H9 (cell line): ENCODE measurements at places on chromosomes 4 and X.
A peak's percentile ranks its signal among the peaks of the same experiment; 100 is the strongest.

GRCh38 chr4:101621120-101621519, 169.4 kb upstream of the BANK1 start:
- H3K4me1 ChIP-seq: no peaks in the 10 kb centered on the region
- DNase-seq: no peak
- H3K27ac ChIP-seq: no peak overlapping the region
- H3K27me3 ChIP-seq: no peaks in the 10 kb centered on the region
- H3K4me3 ChIP-seq: no peak overlapping the region

- H3K27ac ChIP-seq: no peak overlapping the region
- H3K4me3 ChIP-seq: peak overlapping the region; percentile 78
- H3K4me1 ChIP-seq: no peaks in the 10 kb centered on the region; the same call in 1 of the 2 replicates
- no peaks in the 10 kb centered on the region for H3K36me3 ChIP-seq
- peaks cover 40% of the 10 kb centered on the region; the same call in 1 of the 2 replicates for H3K27me3 ChIP-seq
- peak; percentile 46 for DNase-seq
These were observed 3.1 kb downstream of the MAMLD1 start for GRCh38 chrX:150365990-150366911.

DNA sequence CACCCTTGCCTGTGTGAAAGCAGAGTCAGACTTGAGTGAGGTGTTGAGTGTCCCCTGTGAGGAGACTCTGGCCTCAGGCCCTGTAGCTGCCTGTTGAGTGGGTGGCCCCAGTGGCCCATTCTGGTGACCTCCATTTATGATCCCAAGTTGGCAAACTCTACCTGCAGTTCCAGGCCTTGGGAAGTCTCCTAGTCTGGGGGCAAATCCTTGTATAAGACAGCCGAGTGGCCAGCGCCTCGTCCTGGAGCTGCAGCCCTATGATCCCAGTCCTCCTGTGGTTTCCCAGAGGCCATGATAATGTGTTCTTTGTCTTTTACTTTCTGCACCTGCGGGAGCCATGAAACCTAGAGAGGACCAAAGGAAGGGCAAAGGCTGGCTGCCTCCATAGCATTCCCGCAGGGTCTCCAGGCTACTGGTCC, 58.7 kb downstream of the NBDY start:
- DNase-seq: no peak
- peaks cover 51% of the 10 kb centered on the region for H3K36me3 ChIP-seq
- H3K27ac ChIP-seq: no peak overlapping the region
- H3K4me3 ChIP-seq: no peak overlapping the region
- H3K27me3 ChIP-seq: no peaks in the 10 kb centered on the region

DNA sequence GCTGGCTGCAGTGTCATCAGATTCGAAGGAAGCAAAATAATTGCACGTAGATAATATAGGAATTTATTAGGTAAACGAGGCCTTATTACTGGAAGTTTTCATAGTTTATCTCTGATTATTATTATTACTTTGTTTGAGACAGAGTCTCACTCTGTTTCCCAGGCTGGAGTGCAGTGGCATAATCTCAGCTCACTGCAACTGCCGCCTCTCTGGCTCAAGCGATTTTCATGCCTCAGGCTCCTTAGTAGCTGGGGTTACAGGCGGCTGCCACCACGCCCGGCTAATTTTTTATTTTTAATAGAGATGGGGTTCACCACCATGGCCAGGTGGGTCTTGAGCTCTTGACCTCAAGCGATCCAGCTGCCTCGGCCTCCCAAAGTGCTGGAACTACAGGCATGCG, 12.5 kb downstream of the CLCN3 start:
- H3K4me3 ChIP-seq: no peak overlapping the region
- peaks cover 2% of the 10 kb centered on the region; the same call in 2 of the 3 replicates for H3K36me3 ChIP-seq
- no peaks in the 10 kb centered on the region for H3K27me3 ChIP-seq
- H3K27ac ChIP-seq: no peak overlapping the region
- no peaks in the 10 kb centered on the region for H3K4me1 ChIP-seq

DNA sequence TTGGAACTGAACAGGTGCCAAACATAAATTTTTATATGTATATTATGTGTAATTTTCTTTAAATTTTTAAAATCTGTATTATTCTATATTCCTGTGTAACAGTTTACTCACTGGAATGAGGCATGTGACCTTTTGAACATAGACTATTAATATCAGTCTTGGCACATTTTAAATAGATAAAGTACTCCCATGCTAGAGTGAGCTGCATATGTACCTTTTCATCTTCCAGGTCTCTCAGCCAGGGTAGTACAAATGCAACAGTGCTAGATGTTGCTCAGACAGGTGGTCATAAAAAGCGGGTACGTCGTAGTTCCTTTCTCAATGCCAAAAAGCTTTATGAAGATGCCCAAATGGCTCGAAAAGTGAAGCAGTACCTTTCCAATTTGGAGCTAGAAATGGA, 242.0 kb downstream of the RAPGEF2 start:
- no peaks in the 10 kb centered on the region for H3K4me1 ChIP-seq
- no peaks in the 10 kb centered on the region for H3K27me3 ChIP-seq
- no peak for DNase-seq
- no peak overlapping the region for H3K27ac ChIP-seq
- no peak overlapping the region for H3K4me3 ChIP-seq
- peaks cover 34% of the 10 kb centered on the region for H3K36me3 ChIP-seq

DNA sequence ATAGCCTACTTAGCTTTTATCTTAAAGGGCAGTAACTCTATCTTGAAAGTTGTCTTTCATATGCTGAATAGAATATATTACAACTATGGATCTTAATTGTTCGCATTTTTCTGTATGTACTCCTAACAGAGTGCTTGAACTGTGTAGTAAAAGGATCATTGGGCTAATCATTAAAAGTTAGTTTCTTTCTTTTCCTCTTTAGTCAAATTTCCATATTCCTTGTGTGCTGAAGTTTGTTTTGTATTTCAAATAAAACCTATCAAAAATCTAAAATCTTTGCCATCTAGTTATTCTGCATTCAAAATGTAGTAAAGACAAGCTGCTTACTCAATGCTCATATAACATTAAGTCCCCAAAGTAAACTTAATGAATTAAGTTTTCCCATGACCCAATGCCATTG, 182.7 kb downstream of the HTR2C start:
- no peak for DNase-seq
- H3K36me3 ChIP-seq: peaks cover 4% of the 10 kb centered on the region; the same call in 2 of the 3 replicates
- no peak overlapping the region for H3K4me3 ChIP-seq
- no peaks in the 10 kb centered on the region for H3K4me1 ChIP-seq
- no peaks in the 10 kb centered on the region for H3K27me3 ChIP-seq

GRCh38 chr4:66062921-66063320, 392.6 kb upstream of the EPHA5 start:
- no peaks in the 10 kb centered on the region for H3K36me3 ChIP-seq
- DNase-seq: no peak
- H3K27me3 ChIP-seq: no peaks in the 10 kb centered on the region
- H3K4me1 ChIP-seq: no peaks in the 10 kb centered on the region
- H3K27ac ChIP-seq: no peak overlapping the region

DNA sequence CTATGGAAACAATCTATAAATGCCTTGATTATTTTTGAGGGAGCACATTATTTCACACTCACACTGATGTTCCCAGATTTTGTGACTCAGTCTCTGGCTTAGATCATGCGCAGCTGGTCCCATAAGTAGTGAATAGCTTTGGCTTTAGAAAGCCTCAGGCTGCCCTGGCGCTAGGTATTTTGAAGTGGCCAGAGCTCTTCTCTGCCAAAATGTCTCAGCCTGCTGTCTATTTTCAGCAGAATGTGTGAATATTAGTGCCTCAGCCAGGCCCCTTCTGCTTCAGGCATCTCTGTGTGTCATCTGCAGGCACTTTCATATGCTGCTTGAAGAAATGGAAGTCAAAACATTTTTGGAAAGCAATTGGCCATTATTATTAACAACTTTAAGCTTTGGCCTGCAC, 931.0 kb upstream of the INTU start:
- no peaks in the 10 kb centered on the region for H3K27me3 ChIP-seq
- no peaks in the 10 kb centered on the region for H3K36me3 ChIP-seq
- H3K4me1 ChIP-seq: no peaks in the 10 kb centered on the region
- H3K4me3 ChIP-seq: no peak overlapping the region

- H3K4me1 ChIP-seq: peaks cover 3% of the 10 kb centered on the region; the same call in 1 of the 2 replicates
- no peaks in the 10 kb centered on the region for H3K27me3 ChIP-seq
- no peak for DNase-seq
- H3K36me3 ChIP-seq: no peaks in the 10 kb centered on the region
These were observed 42.6 kb downstream of the SUPT20HL2 start for GRCh38 chrX:24271262-24271661.

GRCh38 chrX:30910124-30910860, 21.2 kb upstream of the TAB3 start:
- H3K4me3 ChIP-seq: no peak overlapping the region; the same call in 1 of the 2 replicates
- H3K27ac ChIP-seq: no peak overlapping the region
- DNase-seq: no peak
- no peaks in the 10 kb centered on the region for H3K36me3 ChIP-seq
- no peaks in the 10 kb centered on the region for H3K27me3 ChIP-seq

- no peaks in the 10 kb centered on the region for H3K27me3 ChIP-seq
- H3K27ac ChIP-seq: no peak overlapping the region
- no peak for DNase-seq
- H3K4me1 ChIP-seq: peaks cover 3% of the 10 kb centered on the region
- no peak overlapping the region for H3K4me3 ChIP-seq
These were observed 28.7 kb downstream of the TMPRSS11A start for GRCh38 chr4:67934628-67935027.

- no peak overlapping the region for H3K4me3 ChIP-seq
- no peaks in the 10 kb centered on the region for H3K4me1 ChIP-seq
- no peaks in the 10 kb centered on the region for H3K36me3 ChIP-seq
These were observed 66.1 kb upstream of the SLC39A8 start for GRCh38 chr4:102411408-102411807.

- no peaks in the 10 kb centered on the region for H3K27me3 ChIP-seq
- no peak for DNase-seq
- no peak overlapping the region for H3K27ac ChIP-seq
- peaks cover 38% of the 10 kb centered on the region for H3K36me3 ChIP-seq
These were observed 59.2 kb downstream of the SLC7A11 start for GRCh38 chr4:138182838-138183426.

DNA sequence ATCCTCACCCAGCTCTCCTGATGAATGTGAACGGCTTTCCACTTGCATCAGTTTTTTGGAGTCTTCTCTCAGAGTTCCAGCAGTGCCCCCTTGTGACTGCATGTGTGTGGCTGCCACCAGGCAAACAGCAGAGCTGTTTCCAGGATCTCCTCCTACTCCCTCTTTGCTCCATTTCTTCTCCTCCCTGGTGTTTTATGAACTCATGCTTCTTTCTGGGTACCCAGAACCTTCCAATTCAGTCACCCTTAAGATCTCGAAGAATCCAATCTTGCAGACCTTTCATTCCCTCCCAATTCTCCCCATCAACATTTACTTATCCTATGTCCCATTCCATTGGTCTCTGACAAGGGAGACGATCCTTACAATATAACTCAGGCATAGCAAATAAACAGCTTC, 6.8 kb upstream of the TCEANC start:
- H3K4me1 ChIP-seq: no peaks in the 10 kb centered on the region; the same call in 1 of the 2 replicates
- no peaks in the 10 kb centered on the region for H3K36me3 ChIP-seq
- H3K27me3 ChIP-seq: no peaks in the 10 kb centered on the region
- no peak overlapping the region for H3K4me3 ChIP-seq

DNA sequence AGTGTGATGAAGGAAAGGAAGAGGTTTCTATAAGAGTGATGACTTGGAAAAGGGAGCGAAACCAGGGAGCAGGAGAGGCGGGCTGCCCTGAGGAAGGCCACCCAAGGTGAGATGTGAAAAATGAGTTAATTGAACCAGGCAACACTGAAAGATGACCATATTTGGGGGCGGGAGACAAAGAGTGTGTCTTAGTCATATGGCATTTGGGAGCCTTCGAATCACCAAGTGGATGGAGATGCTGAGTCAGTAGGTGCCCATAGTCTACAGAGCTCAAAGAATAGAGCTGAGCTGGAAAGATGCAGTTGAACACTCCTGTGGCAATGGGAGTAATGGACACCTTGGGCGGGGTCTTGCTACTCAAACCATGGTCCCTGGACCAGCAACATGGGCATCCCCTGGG, 8.3 kb upstream of the TLR8 start:
- DNase-seq: no peak
- no peak overlapping the region for H3K27ac ChIP-seq
- peaks cover 7% of the 10 kb centered on the region for H3K36me3 ChIP-seq
- no peaks in the 10 kb centered on the region for H3K27me3 ChIP-seq
- no peak overlapping the region for H3K4me3 ChIP-seq
- H3K4me1 ChIP-seq: no peaks in the 10 kb centered on the region

GRCh38 chrX:150887906-150888465, 10.5 kb downstream of the CD99L2 start:
- H3K4me3 ChIP-seq: no peak overlapping the region
- H3K4me1 ChIP-seq: no peaks in the 10 kb centered on the region
- DNase-seq: no peak
- H3K36me3 ChIP-seq: no peaks in the 10 kb centered on the region

DNA sequence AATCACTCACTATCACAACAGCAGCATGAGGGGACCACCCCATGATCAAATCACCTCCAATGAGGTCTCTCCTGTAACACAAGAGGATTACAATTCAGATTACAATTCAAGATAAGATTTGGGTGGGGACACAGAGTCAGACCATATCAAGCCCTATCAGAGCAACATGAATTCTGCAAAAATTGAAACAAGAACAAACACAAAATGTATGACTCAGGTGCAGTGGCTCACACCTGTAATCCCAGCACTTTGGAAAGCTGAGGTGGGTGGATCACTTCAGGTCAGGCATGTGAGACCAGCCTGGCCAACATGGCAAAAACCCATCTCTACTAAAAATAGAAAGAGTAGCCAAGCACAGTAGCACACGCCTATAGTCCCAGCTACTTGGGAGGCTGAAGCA, 13.4 kb upstream of the HPSE start:
- no peaks in the 10 kb centered on the region for H3K4me1 ChIP-seq
- H3K4me3 ChIP-seq: no peak overlapping the region
- no peak for DNase-seq
- H3K36me3 ChIP-seq: peaks cover 5% of the 10 kb centered on the region; the same call in 1 of the 2 replicates
- H3K27ac ChIP-seq: no peak overlapping the region

DNA sequence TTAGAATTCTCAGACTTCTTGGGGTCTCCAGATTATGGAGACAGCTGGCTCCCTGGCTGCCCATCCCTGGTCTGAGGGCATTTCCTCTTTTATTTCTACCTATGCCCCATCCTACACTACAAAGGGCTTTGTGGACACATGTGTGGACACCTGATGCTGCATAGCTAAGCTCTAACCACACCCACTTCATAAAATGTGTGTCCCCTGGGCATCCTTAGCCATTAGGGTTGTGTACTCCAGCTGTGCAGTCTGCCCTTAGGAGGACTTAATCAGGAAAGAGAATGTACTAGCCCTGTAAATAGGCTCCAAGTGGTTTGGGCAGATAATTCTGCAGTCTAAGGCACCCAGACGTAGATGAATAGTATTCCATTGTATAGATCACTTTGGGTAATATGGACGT, 47.0 kb downstream of the COQ2 start:
- H3K36me3 ChIP-seq: no peaks in the 10 kb centered on the region
- no peaks in the 10 kb centered on the region for H3K27me3 ChIP-seq
- no peaks in the 10 kb centered on the region; the same call in 1 of the 2 replicates for H3K4me1 ChIP-seq
- H3K27ac ChIP-seq: no peak overlapping the region
- H3K4me3 ChIP-seq: no peak overlapping the region
